ENCODE measurements at places on chromosomes 11 and 22.

DNA sequence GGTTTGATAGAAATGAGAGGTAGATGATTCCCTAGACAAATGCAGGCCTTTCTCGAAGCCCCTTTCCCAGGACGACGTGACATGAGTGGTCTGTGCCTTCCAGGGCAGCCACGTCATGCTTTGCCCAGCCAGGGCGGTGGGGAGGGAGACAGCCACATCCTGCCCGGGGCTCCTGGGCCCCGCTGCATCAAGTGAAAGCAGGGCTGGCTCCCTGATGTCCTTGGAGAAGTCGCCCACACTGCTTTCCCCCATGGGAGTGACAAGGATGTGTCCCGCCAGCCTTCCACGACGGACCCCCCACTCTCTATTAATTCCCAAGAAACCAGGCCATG lies 13.2 kb downstream of the PPARA start:
- no peaks in the 10 kb centered on the region for H3K27me3 ChIP-seq
- no peaks in the 10 kb centered on the region for H3K4me1 ChIP-seq
- H3K27ac ChIP-seq: no peak overlapping the region
- DNase-seq: no peak

GRCh38 chr11:86692317-86692716 lies 19.9 kb upstream of the ME3 start:
- no peak overlapping the region for H3K4me3 ChIP-seq
- H3K36me3 ChIP-seq: no peaks in the 10 kb centered on the region
- peaks cover 11% of the 10 kb centered on the region for H3K27me3 ChIP-seq
- H3K4me1 ChIP-seq: no peaks in the 10 kb centered on the region

GRCh38 chr11:134052988-134053945 lies 15.6 kb upstream of the JAM3 start:
- H3K27ac ChIP-seq: no peak overlapping the region
- H3K4me3 ChIP-seq: no peak overlapping the region
- DNase-seq: no peak
- peaks cover 14% of the 10 kb centered on the region for H3K27me3 ChIP-seq
- H3K4me1 ChIP-seq: peaks cover 4% of the 10 kb centered on the region

- H3K27ac ChIP-seq: no peak overlapping the region
- no peak for DNase-seq
- H3K4me1 ChIP-seq: no peaks in the 10 kb centered on the region
- peaks cover 11% of the 10 kb centered on the region for H3K36me3 ChIP-seq
- H3K4me3 ChIP-seq: no peak overlapping the region
These were observed 55.4 kb downstream of the QSER1 start for GRCh38 chr11:32947978-32948377.

GRCh38 chr22:47289336-47289985 lies 527.0 kb downstream of the TBC1D22A start:
- no peaks in the 10 kb centered on the region for H3K36me3 ChIP-seq
- peaks cover 19% of the 10 kb centered on the region for H3K27me3 ChIP-seq
- H3K4me3 ChIP-seq: no peak overlapping the region
- no peak for DNase-seq

DNA sequence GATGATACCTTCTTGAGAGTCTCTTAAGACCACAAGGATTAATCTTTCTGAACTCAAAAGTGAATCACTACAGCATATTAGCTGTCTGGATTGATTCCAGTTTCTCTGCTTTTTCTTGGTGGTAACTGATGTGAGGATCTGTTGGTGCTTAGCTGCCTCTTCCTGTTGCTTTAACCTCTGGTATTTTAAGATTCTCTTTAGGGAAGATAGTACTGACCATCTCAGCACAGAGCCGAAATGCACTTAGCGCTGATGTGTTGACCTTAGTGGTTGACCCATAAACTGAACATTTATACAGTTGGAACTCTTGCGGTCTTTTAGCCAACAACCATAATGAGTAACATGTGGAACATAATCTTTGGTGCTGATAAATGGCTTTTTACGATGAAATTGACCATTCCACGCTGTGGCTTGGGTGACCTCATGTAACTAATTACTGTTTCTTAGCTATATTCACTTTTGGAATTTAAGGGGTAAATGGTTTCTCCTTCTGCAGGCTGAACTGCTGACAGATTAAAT lies 33.7 kb downstream of the APLP2 start:
- no peak for DNase-seq
- peaks cover 8% of the 10 kb centered on the region for H3K4me1 ChIP-seq
- H3K27ac ChIP-seq: no peak overlapping the region
- H3K27me3 ChIP-seq: no peaks in the 10 kb centered on the region
- peaks cover 2% of the 10 kb centered on the region for H3K36me3 ChIP-seq

DNA sequence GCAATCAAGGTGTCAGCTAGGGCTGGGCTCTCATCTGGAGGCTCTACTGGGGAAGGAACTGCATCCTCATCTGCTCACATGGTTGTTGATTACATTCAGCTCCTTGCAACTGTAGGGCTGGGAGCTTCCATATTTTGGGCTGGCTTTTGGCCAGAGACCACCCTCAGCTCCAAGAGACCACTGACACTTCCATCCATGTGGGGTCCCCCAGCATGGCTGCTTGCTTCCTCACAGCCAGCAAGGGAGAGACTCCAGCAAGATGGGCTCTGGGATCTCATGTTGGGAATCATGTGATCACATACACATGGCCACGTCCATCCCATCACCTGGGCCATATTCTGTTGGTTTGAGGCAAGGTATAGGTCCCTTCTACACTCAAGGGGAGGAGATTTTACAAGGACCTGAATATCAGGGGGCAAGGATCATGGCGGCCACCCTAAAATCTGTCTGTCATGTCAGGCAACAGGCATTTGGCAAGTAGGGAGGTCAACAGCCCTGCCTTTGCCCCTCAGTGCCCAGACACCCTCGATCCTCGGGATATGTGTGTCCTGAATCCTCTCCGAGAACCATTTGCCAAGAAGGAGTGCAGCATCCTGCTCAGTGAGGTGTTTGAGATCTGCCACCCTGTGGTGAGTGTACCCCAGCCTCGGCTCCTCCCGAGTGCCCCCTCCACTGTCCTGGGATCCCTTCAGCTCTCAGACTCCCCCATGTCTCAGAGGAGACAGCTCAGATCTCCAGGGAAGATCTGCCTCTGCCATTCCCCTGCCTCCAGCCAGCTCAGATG lies 48.7 kb downstream of the OTOG start:
- peaks cover 2% of the 10 kb centered on the region for H3K4me1 ChIP-seq
- H3K4me3 ChIP-seq: no peak overlapping the region
- no peak for DNase-seq

Measured in memory B cell (primary cell).